ENCODE measurements at places on chromosomes 11 and 22. TPM values are rescaled to one million over a fixed set of nuclear protein-coding genes. Genes with fewer than 3 reads are reported as not detected.

The ADM2 gene
- not detected for total RNA-seq

The BTBD18 gene
- not detected for total RNA-seq

The MMP7 gene
- total RNA-seq = not detected

The CHRM1 gene
- not detected for total RNA-seq

The IGSF9B gene
- total RNA-seq = 17.2 TPM

- DNase-seq = peak; percentile 93
Observed at GRCh38 chr11:111735262-111736116, 30.7 kb downstream of the PPP2R1B start.

GRCh38 chr11:131345406-131345805, 25.0 kb upstream of the NTM start:
- DNase-seq = no peak

GRCh38 chr11:94954753-94955152, 18.6 kb downstream of the CWC15 start:
- no peak for DNase-seq

DNA sequence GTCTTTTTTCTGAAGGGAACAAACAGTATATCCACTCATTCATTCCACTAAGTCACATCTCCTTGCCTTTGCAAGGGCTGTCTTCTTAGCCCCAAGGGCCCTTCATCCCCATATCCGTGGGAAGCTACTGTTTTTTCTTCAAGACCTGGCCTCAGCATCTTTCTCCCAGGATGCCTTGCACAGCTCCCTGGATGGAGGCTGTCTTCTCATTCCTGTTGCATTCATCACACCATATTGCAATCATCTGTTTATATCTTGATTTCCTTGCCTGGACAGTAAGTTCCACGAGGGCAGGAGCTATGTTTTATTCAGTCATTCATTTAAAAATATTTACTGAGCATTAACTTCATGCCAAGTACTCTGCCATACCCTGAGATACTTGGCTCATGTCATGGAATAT, 29.3 kb upstream of the NECTIN1 start:
- DNase-seq = no peak

DNA sequence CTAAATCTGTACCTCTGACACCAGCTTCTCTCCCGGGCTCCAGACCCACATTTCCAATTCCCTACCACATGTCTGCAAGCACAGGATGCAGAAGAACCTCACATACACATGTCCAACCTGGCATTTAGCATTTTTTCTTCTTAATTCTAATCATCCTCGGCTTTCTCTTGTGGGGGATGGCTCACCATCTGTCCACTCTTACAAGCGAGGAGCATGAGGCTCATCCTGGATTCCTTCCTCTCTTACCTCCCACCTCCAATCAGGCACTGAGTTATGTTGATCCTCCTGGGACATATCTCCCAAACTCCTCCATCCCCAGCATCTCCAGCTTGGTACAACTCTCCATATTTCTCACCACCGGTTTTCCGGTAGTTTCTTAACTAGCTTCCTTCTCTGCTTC, 149.8 kb upstream of the LARGE1 start:
- no peak for DNase-seq

DNA sequence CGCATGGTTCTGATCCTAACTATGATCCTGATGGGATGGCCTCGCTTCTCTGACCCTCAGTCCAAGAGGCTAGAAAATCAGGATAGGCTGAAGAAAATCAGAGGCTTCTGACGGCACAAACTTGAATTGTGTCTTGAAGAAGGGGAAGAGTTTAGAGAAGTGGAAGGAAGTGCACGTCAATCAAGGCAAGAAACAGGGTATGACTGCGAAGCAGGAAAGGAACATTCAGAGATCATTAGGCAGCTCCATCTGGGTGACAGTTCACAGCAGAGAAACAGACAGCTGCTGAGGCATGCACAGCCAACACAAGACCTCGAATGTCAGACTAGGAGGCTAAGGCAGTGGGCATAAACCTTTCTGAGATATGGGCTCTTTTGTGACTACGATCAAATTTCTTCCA, 29.3 kb downstream of the CLPB start:
- peak; percentile 50 for DNase-seq

DNA sequence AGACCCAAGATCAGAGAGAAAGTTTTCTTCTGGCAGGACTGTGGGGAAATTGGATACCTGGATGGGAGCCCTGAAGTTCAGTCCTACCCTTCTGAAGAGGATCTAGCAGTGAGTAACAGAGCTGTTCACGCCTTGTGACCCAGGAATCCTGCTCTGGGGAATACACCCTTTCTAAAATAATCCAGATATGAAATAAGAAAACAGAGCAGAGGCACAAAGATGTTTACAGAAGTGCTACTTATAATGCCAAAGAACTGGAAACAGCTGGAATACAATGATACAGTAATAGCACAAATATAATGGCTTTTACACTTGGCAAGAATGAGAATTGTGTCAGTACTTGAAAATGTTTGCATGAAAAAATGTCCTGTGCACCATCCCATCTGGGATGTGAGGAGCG, 304.0 kb upstream of the NARS2 start:
- no peak for DNase-seq

- DNase-seq = no peak
Observed at GRCh38 chr11:12636871-12637410, 37.3 kb upstream of the TEAD1 start.

DNA sequence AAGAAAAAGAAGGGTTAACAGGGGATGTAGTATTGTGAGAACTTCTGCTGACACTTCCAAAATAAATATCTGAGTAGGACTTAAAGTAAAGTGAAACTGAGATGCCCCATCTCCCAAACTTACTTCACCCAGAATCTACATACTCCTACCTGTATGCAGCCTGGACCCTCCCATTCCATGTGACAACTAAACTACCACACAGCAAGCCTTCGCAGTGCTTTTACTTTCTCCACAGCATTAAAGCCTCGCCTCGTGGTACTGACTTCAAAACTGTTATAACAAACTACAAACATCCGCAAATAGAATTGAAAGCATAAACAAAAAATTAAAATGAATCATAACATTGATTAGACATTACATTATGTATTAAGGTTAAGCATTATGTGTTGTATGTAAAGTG, 985 bp downstream of the MPZL2 start:
- no peak for DNase-seq

GRCh38 chr11:104163100-104164027, 583 bp downstream of the PDGFD start:
- no peak for DNase-seq

Data from right atrium auricular region (tissue), 2 donors.